Activated naive CD4-positive, alpha-beta T cell treated with anti-CD3 and anti-CD28 coated beads, Interleukin-2, amount 50 U/mL, for 16 hours (primary cell): ENCODE measurements at places on chromosomes 4 and X.

- no peak for DNase-seq
Measured at GRCh38 chr4:159401226-159401712, 298.4 kb downstream of the RAPGEF2 start.

GRCh38 chr4:36051634-36052033 is 192.7 kb downstream of the ARAP2 start:
- no peak for DNase-seq

- no peak for DNase-seq
Measured at GRCh38 chr4:141395246-141395830, 174.6 kb downstream of the ZNF330 start.

DNA sequence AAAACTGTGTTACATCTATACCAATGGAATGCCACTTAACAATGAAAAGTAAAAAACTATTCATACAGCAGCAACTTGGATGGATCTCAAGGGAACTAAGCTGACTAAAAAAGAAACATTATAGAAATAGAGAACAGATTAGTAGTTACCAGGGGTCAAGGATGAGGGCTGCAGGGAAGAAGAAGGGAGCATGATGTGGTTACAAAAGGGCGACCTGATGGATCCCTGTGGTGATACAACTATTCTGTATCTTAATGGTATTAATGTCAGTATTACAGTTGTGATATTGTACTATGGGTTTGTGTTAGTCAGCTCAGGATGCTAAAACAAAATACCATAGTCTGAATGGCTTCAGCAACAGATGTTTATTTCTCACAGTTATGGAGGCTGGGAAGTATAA is 190.7 kb downstream of the ZNF674 start:
- DNase-seq = no peak

GRCh38 chr4:90855111-90855510 is 727.9 kb downstream of the CCSER1 start:
- DNase-seq = no peak

DNA sequence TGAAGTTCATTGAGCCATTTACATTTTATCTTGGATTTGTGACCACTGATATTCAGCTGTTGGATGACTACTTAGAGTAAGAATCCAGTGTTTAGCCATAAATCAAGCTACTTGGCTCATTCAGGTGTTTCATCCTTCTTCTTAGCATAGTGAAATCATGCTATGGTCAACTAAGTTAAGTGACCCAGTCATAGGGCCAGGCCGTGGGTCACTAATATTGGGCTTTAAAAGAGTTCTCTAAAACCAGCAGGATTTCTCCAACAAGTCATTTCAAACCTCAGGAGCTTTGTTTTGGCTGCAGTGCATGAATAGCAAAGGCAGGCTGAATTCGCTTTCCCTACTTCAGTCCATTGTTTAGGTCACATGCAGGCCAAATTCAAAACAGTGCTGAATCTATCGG is 181.0 kb downstream of the MAML3 start:
- DNase-seq = no peak

DNA sequence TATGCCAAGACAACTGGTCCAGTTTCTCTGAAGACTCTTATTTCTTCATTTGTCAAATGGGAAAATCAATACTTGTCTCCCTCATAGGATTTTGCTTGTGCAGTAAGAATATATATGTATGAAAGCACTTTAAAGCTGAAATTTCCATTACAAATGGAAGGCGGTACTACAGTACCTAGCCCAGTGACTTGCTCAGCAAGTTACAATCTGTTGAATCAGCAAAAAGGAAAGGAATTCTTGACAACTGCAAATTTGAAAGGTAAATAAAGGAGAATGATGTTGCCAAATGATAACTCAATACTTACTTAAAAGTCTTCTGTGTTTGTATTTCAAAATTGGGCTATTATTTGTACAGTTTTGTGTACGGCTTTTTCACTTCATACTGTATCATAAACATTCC is 71.1 kb downstream of the PKD2 start:
- DNase-seq = no peak

DNA sequence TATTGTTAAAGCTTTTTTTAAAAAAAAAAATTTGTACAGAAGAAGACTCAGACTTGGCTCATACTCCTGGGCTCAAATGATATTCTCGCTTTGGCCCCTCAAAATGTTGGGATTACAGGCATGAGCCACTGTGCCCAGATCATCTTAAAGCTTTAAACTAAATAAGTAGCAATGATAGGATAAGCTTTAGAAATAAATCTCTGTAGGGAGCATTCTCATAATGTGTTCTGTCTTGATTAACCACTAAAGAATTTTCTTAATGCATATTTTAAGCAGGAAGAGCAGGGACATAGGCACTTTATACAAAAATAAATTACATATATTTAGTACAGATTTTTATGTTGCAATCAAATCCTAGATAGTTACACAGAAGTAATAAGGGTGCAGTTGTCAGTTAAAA is 667.2 kb downstream of the GRID2 start:
- no peak for DNase-seq
